ENCODE measurements at places on chromosomes 12 and 14.

DNA sequence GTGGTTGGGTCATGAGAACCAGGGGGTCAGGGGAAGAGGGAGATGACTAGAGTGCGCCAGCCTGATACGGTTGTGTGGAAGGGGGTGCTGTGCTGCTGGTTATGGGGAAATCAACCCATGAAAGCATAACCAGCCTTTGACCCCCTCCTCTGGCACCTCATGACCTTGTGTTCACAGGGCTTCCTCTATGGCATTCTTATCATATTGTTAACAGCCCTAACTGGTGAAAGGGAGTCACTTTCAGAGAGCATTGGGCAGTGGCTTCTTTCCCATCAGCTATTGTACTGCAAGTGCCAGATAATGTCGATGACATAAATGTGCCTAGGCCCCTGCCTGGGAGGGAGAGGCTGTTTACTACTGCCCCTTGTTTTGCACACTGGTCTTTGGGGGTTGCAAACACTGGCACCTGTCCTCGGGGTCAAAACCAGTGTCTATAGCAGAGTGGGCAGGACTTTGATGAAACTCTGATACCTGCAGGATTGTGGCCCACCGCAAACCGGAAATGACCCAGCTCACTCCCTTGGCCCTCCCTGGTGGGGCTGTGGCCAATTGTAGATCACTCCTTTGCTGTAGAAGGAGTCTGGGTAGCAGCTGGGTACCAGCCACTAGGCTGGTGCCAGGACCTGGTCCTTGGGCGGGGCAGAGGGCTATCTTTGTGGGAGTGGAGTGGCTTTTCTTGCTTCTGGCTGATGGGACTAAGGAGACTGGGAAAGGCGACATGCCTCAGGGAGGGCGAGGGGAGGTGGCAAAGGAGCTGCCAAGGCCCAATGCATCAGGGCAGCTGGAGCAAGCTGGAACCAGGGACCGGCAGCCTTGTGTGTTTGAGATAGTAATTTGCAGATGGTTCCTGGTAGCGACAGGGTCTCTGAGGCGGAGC lies 634 bp upstream of the TMEM63C start:
- DNase-seq = no peak

DNA sequence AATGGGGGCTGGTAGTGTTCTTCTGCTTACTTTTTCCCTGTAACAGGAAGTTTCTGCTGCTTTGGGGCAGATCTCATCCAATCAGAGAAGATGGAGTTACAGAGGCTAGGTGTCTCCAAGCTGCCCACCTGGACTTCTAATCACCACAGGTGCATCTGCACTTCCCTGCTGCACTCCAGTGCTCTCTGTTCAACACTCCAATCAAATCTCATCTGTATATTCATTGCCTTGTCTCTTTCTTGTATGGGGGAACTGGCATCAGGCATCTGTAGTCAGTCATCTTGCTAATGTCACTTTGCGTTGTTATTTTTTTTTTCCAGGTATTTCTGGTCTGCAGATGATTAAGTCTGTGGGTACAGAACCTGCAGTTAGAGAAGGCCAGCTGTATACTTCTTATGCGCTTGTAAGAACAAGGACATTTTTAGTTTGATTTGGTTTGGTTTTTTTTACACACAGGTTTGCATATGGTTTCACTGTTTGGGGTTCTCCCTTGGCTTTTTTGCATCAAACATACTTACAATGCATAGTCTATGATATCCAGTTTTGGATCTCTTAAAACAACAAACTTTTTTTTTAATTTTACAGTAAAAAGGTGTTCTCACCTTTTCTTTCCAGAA lies 116.0 kb downstream of the METTL25 start:
- DNase-seq = no peak

- no peak for DNase-seq
Observed at GRCh38 chr14:50831726-50832168, 785 bp upstream of the NIN start.

DNA sequence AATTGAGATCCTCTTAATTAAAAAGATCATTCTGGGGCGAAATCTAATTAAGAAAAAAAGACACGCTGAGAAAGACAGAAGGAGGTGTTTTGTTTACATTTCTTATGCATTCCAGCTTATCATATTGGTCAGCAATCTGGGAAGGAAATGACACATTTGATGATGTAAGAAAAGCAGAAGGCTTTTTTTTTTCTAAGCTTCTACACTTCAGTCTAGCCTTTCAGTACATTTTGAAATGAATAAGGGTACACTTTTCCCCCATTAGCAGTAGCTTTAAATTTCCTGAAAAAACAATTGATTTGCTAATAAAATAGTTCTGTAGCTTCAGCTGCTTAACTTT lies 5.9 kb upstream of the GSC start:
- no peak for DNase-seq

GRCh38 chr14:72883961-72884360 lies 9.9 kb downstream of the DPF3 start:
- DNase-seq = no peak

DNA sequence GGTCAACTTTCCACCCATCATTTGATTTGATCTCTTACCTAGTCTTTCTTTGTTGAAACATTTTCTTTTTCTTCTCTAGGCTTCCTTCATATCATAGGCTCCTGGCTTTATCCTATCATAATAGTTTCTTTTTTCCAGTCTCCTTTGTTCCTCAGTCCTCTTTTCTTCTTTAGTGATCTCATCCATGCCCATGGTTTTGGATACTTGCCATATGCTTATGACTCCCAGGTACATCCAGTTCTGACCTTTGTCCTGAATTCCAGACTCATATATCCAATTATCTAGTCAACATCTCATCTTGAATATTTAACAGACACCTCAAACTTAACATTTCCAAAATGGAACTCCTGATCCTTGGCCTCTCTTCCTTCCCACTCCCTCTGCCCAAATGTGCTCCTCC lies 36.1 kb upstream of the KRAS start:
- no peak for DNase-seq

DNA sequence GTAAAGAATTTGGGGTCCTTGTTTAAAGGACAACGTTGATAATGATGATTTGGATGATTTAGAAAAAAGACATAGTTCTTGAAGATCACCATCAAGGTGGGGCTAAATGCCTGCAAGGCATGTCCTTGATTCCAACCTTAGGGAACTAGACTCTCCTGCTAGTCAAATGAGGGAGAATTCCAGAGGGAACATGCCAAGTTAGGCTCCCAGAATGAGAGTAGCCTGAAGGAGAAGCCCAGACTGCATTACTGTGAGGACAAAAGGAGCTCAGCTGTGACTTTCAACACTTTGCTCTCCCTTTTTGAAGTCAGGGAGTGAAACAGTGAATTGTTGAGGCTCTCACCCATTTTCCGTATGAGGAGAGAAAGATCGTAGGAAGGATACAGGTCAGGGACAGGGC lies 95.2 kb upstream of the TBX3 start:
- DNase-seq = no peak

DNA sequence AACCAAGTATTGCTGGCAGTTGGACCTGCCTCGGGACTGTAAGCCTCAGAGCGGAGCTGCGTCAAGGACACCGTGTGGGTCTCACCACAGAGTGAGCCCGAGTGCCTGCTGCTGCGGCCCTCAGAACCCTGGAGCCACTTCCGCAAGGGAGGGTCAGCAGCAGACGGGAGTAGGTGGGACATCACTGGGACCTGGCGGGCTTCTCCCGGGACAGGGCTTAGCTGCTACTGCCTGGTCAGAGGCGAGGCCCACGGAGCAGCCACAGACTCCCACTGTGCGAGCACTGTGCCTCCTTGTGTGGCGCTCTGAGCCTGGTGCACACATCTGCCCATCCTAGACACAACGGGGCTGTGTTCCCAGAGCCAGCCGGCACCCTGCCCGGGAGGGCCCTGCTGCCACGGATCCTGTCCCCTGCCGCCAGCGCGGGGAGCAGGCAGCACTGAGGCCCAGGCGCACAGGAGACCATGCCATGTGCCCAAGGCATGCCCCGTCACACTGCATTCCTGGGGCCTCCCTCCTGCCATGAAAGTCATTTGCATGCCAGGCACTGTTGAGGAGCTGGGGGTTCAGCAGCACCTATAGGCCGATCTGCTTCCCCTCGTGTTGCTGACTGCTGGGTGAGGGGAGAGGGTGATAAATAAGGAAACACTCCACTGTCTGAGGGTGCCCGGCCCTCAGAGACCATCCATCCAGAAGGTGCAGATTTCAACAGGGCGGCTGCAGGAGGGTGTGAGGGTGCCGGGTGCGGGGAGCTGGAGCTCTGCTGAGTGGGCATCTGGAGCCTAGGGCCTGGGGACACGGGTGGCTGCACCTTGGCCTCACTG lies 10.0 kb downstream of the HIP1R start:
- DNase-seq = no peak

DNA sequence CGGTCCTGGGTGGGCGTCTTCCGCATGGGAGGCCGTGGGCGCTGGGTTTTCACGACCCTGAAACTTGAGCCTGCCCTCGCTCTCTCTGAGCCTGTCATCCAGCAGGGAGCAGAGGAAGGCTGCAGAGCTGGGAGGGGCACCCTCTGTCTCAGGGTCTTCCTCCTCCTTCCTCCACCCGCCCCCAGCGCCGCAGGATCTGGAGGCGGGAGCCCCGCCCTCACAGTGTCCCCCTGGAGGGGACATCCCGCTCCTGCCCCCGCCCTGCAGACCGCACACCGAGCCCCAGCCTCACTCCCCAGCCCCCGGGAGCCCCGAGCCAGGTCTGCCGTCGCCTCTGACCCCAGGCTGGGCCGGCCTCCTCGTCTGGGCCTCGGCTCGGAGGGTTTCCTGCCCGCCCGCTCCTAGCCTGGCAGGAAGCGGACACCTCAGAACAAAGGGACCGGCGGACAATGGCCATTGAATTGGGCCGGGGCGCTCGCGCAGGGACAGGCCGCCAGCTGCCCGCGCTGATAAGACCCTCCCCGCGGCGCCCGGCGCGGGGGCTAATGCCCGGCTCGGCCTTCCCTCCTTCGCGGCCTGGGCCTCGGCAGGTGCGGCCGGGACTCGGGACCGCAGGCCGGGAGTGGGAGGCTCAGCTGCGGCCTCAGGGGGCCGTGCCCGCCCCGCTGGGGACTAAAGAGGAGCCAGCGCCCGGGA lies 15.3 kb upstream of the NUDT14 start:
- DNase-seq = no peak

DNA sequence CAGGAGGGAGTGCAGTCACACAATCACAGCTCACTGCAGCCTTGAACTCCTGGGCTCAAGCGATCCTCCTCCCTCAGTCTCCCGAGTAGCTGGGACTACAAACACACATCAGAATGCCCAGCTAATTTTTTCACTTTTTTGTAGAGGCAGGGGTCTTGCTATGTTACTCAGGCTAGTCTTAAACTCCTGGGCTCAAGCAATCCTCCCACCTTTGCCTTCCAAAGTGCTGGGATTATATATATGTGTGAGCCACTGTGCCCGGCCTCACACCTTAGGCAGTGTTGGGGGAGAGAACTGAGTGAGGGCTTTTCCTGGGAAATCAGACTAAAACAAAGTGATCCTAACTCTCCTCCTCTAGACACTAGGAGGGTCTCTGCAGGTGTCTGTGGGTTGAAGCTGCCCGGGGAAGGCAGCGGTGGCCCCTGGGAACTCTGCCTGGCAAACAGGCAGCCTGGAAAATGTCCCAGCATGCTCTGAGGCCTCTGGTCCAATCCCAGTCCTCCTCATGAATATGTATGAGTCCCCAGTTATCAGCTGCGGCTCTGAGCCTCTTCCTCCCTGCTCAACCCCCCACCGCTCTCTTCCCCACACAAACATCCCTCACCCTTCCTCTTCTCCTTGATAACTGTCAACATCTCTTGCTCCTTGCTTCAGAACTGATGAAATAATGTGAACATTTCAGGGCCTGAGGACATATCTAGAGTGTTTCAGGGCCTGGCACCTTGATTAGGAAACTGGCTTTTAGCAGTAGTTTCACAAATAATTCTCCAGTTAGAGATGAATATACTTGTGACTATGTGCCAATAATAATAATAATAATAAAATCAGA lies 7.9 kb upstream of the NAA25 start:
- DNase-seq = no peak

GRCh38 chr14:69038455-69039287 lies 59.6 kb upstream of the ACTN1 start:
- no peak for DNase-seq

- DNase-seq = no peak
Observed at GRCh38 chr12:122793685-122794106, 19.3 kb downstream of the CCDC62 start.
